ENCODE measurements at places on chromosomes 11 and 22.

GRCh38 chr11:34349882-34350281 lies 7.9 kb downstream of the ABTB2 start:
- DNase-seq = no peak

DNA sequence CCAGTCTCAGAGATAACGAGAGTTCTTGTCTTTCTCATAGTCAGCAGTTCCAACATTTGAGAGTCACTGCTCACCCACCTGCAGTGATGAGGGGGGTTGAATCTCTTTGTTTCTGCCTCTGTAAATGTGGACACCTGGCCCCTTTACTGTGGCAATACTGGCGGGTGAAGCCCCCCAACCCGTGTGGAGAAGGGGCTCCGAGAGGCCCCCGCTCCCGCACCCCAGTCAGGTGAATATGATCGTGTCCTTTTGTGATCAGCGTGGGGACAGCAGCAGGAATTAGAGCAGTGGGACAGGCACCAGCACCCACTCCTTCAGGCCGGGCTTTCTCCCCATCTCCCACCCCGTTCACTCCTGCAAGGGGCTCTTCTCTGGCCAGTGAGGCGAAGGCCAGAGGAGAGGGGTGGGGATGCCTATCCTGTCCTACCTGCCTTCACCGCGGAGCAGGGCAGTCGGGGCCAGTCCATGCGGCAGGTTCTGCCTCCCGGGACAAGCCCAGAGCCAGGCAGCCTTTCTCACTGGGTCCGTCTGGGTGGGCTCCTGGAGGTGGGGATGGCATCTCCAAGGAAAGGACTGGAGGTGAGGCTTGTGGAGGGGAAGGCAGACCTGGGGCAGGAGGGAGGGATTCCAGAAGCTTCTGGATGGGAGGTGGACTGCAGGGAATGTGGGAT lies 12.7 kb upstream of the CELSR1 start:
- DNase-seq = no peak

DNA sequence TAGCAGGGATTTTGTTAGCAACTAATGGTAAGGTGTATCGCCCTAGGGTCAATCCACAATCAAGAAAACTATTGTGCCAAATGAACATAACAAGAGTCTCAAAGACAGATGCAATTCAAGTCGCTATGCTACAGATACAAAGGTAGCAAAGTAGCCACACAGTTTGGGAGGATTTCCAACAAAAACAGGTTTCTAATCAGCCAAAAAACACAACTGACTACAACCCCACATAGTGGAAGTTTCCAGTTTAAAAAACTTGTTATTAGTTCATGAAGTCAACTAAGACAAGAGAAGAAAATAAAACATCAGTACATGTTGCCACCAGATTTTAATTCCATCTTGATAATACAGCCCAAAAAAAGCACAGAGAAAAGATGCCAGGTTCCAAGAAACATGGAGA lies 38.0 kb downstream of the MYH9 start:
- no peak for DNase-seq

- no peak for DNase-seq
Observed at GRCh38 chr11:2466069-2466801, 21.4 kb downstream of the KCNQ1 start.

- no peak for DNase-seq
Observed at GRCh38 chr11:117249571-117249970, 17.1 kb downstream of the RNF214 start.

Measured in activated CD4-positive, alpha-beta T cell treated with anti-CD3 and anti-CD28 coated beads, Interleukin-2, amount 50 U/mL, for 4 hours (primary cell).